ENCODE measurements at places on chromosomes 5 and 9.

GRCh38 chr9:96383165-96383942 lies at the start of gene SLC35D2:
SLC35D2 (minus strand) TSS chr9:96383711; CDS start chr9:96383634, 77 bp downstream.
- peak; percentile 45 for DNase-seq

DNA sequence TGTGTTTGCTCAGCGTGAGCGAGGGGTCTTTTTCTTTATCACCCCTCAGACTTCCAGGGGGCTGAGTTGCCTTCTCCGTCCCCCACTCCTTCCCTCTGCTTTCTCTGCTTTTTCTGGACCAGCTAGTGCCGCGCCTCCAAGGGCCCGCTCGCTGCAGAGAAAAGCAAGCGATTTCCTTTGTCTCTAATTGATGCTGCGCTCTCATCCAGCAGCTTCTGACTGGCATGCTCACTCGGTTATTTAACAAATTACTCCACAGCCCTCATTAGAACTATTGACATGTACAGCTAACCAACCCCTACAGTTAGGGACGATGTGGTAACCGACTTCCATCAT lies 288.0 kb downstream of the ELAVL2 start:
- no peak for DNase-seq

DNA sequence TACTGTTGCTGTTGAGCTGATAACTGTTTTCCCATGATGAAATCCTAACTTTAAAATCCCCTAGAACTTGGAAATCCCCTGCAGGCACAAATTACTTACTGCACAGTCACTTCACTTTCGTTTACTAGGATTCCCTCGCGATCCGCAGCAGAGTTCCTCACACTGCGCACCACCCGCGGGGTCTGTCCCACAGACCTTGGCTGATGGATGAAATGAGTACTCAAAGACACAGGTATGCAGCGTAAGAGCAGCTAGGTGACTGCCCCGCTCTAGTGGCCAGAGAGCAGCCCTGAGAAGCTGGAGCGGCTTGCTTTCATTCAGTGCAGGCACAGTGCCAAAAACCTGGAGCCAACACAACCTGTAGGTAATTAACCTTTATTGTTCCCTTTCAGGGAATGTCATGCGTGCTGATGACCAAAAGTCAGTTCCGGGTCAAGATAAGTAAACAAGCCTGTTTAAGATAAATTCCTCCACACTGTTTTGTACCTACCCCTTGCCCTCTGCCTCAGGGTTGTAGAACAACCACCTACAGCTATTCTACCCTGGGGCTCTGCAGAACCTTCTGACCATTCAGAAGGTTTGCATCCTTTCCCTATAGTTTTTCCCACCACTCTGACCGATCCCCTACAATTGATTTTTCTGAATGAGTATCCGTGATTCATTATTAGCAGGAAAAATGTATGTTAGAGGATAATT lies 191.2 kb downstream of the CDH9 start:
- no peak for DNase-seq

- no peak for DNase-seq
These were observed 64.3 kb downstream of the ANGPTL2 start for GRCh38 chr9:127058011-127058644.

- DNase-seq = no peak
These were observed 16.8 kb upstream of the ACTBL2 start for GRCh38 chr5:57499262-57500050.
